ENCODE measurements at places on chromosomes 5 and 9.

DNA sequence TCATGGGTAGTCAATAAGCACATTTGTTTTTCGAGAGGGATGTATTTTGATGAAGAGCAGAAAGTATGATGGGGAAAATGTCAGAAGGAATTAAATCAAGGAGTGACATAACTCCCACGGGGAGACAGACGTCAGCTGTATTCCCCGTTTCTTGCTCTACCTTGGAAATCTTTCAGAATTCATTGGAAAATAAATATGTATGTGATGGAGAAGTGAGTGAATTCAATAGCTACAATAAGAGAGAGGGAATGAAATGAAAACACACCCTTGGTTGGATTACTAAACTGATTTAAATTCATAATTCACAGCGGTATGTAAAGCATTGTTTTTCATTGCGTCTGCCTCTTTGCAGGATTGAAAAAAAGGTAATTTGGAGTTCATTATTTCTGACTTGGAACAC is 209.7 kb upstream of the KLF4 start:
- no peaks in the 10 kb centered on the region for H3K4me1 ChIP-seq
- no peak overlapping the region for H3K27ac ChIP-seq
- H3K27me3 ChIP-seq: no peaks in the 10 kb centered on the region
- no peak overlapping the region for H3K4me3 ChIP-seq
- DNase-seq: no peak

DNA sequence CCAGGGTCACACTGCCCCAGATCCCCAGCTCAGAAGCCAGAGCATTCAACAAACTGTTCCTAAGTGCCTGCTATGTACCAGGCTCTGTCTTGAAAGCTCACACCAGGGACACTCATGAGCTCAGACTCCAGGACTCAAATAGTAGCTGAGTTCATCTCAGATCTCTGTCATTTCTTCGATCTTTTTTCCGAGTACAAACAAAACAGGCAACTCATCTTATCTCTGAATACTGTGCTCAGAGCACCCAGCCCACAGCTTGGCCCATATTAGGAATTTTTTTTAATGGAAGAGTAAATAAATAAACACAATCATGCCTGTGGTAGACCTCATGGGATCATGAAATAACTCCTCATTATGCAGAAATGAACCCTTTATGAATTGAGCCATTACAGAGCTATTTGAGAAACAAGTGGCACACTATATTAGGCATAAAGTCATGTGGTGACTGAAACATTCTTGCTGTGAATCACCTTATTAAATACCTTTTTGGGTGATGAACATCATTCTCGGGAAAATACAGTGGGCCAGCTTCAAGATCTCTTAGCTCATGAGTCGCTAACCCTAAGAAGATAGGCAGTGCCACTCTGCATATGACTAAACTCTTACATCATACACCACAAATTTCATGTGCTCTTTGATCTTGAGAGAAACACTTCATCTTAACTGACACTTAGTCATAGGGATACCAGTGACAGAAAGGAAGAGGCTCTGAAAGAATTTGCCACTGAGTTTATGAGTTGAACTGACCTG is 9.9 kb downstream of the SH3RF2 start:
- H3K4me1 ChIP-seq: no peaks in the 10 kb centered on the region
- no peaks in the 10 kb centered on the region for H3K36me3 ChIP-seq
- no peak overlapping the region for H3K4me3 ChIP-seq

GRCh38 chr9:123113185-123113584 is 79.7 kb downstream of the GPR21 start:
- H3K4me1 ChIP-seq: peaks cover 16% of the 10 kb centered on the region
- peak overlapping the region; percentile 61 for H3K27ac ChIP-seq
- peaks cover 6% of the 10 kb centered on the region for H3K36me3 ChIP-seq
- no peak overlapping the region for H3K4me3 ChIP-seq

DNA sequence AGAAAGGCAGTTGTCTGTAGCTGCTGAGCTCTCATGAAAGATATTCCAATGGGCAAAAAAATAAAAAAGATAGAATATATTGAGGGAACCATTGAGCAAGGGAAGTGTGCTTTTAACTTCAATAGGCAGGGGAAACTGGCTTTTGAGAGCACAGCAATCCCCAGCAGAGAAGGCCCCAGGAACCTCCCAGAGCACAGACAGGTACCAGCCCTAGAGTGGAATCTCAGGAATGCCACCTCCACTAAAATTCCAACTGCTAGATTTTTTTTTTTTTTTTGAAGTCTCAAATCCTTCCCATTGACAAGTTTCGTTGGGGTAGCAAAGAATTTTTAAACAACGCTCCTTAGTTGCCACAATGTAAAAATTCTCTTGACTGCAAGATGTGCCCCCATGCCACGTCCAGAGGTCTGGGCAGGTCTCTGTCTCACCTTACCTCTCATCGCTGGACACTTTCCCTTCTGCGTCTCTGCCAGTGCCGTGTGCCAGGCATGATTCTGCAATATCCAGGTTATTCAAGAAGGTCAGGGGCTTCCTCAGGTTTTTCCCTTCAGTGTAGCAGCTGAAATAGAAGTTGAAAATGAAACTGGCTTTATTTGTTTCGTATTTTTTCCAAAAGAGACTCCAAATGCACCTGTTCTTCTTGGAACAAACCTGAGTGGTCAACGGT is 64.2 kb upstream of the IRX1 start:
- H3K4me3 ChIP-seq: no peak overlapping the region
- no peak overlapping the region for H3K27ac ChIP-seq
- H3K4me1 ChIP-seq: no peaks in the 10 kb centered on the region
- H3K27me3 ChIP-seq: no peaks in the 10 kb centered on the region
- H3K36me3 ChIP-seq: no peaks in the 10 kb centered on the region
- DNase-seq: no peak

DNA sequence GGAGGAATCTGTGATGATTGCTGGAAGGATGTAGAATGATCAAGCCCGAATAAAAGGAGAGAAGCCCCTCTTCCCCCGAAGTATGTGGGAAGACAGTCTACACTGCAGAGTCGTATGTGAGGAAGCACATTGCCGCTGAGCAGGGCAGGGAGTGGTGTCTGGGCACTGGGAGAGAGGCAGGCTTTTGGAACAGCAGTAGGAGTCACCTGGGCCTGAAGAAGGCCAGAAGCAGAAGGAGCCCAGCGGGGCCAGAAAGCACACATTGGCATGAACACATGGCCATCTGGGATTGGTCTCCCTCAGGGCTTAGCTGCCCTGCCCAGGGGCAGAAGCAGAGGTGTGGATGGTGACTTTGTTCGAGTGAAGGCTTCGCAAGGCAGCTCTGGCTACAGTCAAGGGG is 162.8 kb downstream of the ERCC6L2 start:
- no peak overlapping the region for H3K4me3 ChIP-seq
- no peak for DNase-seq
- no peaks in the 10 kb centered on the region for H3K27me3 ChIP-seq
- H3K4me1 ChIP-seq: peaks cover 5% of the 10 kb centered on the region

GRCh38 chr5:168413596-168413995 is 72.7 kb upstream of the RARS1 start:
- H3K4me1 ChIP-seq: peaks cover 13% of the 10 kb centered on the region
- H3K27me3 ChIP-seq: no peaks in the 10 kb centered on the region
- peaks cover 2% of the 10 kb centered on the region for H3K36me3 ChIP-seq
- DNase-seq: no peak
- no peak overlapping the region for H3K27ac ChIP-seq
- no peak overlapping the region for H3K4me3 ChIP-seq

- no peak overlapping the region for H3K27ac ChIP-seq
- peak overlapping the region; percentile 86 for H3K4me3 ChIP-seq
Measured at GRCh38 chr9:34457266-34458012, 931 bp downstream of the FAM219A start.

DNA sequence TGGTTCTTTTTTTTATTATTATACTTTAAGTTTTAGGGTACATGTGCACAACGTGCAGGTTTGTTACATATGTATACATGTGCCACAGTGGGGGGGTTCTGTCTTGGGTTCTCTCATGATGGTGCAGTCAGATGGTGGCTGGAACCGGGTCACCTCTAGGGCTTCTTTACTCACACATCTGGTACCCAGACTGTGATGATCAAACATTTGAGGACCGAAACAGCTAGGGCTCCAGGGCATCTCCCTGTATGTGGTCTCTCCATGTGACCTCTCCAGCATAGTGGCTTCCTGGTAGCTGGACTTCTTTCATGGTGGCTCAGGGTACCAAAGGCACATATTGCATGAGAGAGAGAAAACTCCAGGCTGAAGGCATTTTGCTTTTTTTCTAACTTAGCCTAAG is 9.8 kb upstream of the CRHBP start:
- no peak overlapping the region for H3K27ac ChIP-seq
- no peak overlapping the region for H3K4me3 ChIP-seq
- H3K27me3 ChIP-seq: peaks cover 59% of the 10 kb centered on the region
- DNase-seq: no peak
- no peaks in the 10 kb centered on the region for H3K4me1 ChIP-seq

GRCh38 chr5:109695005-109695926 is 5.5 kb downstream of the MAN2A1 start:
- H3K4me3 ChIP-seq: peak overlapping the region; percentile 59
- H3K27me3 ChIP-seq: no peaks in the 10 kb centered on the region
- peaks cover 85% of the 10 kb centered on the region for H3K4me1 ChIP-seq
- peak overlapping the region; percentile 81 for H3K27ac ChIP-seq
- peaks cover 12% of the 10 kb centered on the region for H3K36me3 ChIP-seq

DNA sequence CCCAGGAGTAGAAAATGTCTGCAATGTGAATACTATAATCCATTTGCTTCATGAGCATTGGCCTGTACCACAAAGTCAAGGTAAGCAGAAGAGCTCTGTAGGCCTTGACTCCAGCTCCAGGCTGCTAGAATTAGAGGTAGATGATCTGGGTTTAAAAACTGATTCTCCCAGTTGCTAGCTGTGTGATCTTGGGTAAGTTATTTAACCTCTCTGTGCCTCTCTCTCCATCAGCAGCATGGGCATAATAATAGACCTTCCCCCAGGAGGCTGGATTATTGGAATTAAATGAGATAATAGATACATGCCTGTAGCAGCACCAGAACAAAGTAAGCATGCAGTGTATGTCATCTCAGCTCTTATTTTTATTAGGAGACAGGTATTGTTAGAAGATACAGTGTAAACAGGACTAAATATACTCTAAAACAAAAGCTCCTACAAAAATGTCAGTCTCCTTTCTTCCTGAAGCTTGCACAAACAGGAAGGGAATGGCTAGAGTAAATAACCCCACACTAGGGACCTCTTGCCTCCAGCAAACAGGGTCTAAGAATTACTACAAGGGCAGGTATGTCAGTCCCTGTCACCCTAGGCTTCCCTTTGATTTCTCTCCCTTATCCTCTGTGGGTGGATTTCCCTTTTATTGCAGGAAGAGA is 57.5 kb downstream of the PSAT1 start:
- H3K4me3 ChIP-seq: no peak overlapping the region
- H3K27me3 ChIP-seq: peaks cover 17% of the 10 kb centered on the region
- peaks cover 4% of the 10 kb centered on the region for H3K4me1 ChIP-seq
- no peaks in the 10 kb centered on the region for H3K36me3 ChIP-seq

DNA sequence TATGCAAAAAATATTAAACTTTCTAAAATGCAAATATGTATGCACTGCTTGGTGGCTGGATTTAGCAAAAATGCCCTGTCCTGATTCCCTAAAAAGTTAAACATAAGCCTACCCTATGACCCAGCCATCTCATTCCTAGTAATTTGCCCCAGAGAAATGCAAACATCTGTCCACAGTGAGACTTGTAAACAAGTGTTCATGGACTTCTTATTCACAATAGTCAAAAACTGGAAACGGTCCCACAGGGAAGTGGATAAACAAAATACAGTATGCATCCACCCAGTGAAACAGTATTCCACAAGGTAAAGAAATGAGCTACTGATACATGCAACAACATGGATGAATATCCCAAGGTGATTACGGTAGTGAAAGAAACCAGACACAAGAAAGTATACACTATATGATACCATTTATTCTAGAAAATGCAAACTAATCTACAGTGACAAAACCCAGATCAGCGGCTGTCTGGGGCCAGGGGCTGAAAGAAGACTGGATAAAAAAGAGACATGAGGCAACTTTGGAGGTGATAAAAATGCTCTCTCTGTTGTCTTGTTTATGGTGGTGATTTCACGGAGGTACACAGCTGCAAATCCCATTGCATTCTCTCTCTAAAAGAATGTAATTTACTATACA is 277.3 kb downstream of the GLIS3 start:
- H3K4me1 ChIP-seq: no peaks in the 10 kb centered on the region
- H3K27ac ChIP-seq: no peak overlapping the region
- no peak for DNase-seq
- no peak overlapping the region for H3K4me3 ChIP-seq

- H3K4me1 ChIP-seq: no peaks in the 10 kb centered on the region
- H3K36me3 ChIP-seq: no peaks in the 10 kb centered on the region
- H3K27me3 ChIP-seq: peaks cover 9% of the 10 kb centered on the region
- H3K4me3 ChIP-seq: no peak overlapping the region
- H3K27ac ChIP-seq: no peak overlapping the region
Measured at GRCh38 chr9:27377147-27377807, 80.3 kb upstream of the EQTN start.

- H3K4me3 ChIP-seq: peak overlapping the region; percentile 66
- DNase-seq: peak; percentile 90
Measured at GRCh38 chr9:33415501-33416038, 13.2 kb upstream of the AQP7 start.
